Smooth muscle cell of the pulmonary artery (primary cell): ENCODE measurements at places on chromosomes 4 and X. TPM values are rescaled to one million over a fixed set of nuclear protein-coding genes. Genes with fewer than 3 reads are reported as not detected.

EFHC2 gene
- total RNA-seq = 0.07 and 0.13 TPM in 2 replicates

SPIN2A gene
- 0.53 and 0.85 TPM in 2 replicates for total RNA-seq

CNGA1 gene
- total RNA-seq = 0.46 and 4.5 TPM in 2 replicates

FRMPD3 gene
- under 0.01 TPM in 1 of 2 replicates, not detected in the other for total RNA-seq

IL2RG gene
- not detected in 2 replicates for total RNA-seq

GAGE12F gene
- not detected in 2 replicates for total RNA-seq

FATE1 gene
- not detected in 2 replicates for total RNA-seq

ATP10D gene
- total RNA-seq = 46.6 and 84.5 TPM in 2 replicates
